ENCODE measurements at places on chromosomes 7 and 10.
A peak's percentile ranks its signal among the peaks of the same experiment; 100 is the strongest.

DNA sequence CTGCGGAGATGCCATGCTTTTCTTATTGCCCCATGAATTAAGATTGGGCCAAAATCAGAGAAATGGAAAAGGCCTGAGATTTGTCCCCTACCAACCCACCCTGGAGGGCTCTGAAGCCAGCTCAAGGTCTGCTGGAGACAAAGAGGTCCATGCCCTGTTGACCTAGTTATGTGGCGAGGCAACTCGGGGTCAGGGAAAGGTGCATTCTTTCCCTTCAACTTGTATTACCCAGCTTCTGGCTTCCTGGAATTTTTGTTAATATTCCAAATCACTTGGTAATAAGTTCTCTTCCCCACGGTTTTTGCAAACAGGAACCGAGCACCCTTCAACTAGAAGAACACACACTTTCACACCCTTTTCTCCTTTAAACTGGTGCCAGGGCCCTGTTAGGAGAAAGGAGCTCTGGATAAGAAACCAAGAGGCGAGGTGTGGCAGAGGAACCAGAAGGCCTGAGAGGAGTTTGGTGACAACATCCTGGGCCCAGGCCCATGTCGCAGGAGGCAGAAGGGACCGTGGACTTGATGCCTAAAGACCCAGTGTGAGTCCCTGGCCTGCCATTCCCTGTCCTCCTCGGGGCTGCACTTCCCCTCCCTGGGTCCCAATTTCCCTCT lies 12.5 kb upstream of the SFRP5 start:
- DNase-seq, result no peak

DNA sequence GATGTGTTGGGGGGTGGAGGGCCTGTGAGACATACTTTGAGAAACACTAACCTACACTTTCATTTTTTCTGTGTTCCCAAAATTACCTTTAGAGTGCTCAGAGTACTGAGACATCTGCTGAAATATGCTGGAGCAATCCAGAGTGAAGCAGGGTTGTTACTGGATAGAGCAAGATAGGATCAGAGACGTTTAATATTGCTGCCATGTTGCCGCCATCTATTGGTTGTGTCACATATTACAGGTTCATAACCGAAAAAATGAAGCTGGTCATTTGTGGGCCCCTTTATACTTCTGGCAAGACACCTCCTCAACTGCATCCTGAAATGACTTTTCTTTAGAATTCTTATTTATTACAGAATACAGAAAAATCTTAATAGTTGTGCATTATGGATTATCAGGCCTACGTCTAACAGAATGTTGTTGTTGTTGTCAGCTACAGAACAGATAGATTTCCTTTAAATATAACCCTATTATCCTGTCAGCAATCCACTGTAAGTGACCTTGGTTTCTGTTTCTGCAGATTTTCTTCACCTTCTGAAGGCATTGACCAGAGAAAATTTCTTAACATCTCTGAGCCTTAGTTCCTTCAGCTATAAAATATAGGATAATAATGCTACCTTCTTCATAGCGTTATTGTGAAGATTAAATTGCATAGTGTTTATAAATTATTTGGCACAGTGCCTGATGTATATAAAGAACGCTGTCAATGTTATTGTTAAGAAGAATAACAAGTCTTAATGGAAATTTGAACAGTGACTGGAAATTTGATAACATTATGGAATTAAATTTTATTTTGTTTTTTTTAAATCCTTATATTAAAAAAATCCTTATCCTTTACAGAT lies 16.2 kb upstream of the DLD start:
- peak; percentile 54 for DNase-seq

DNA sequence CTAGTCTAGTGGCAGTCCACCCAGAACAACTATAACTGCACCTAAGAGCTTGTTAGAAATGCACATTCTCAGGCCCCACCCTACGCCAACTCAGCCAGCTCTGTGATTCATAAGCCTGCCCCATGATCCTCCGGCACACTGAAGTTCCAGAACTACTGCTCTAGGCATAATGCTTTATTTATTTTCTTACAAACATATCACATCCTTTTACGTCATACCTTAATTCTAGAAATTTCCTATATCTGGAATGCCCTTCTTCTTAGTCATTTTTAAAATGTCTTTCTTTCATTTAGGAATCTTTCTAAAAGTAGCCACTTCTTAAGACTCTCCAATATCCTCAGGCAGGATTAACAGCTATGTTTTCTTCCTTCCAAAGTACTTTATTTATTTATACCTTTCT lies 480.1 kb downstream of the INHBA start:
- DNase-seq, result peak; percentile 78

- DNase-seq, result no peak
Observed at GRCh38 chr10:101182936-101183335, 46.3 kb downstream of the LBX1 start.

DNA sequence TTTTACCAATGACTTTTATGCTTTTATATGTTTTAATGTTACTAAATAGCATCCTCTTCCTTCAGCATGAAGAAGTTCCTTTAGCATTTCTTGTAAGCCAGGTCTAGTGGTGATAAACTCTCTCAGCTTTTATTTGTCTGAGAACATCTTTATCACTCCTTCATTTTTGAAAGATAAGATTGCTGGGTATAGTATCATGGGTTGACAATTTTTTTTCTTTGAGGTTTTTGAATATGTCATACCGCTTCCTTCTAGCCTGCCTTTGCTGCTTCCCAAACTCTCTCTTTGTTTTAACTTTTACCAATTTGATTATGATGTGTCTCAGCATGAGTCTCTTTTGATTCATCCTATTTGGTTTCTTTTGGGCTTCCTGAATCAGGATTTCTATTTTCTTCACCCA lies 108.2 kb upstream of the KAT6B start:
- DNase-seq, result no peak

DNA sequence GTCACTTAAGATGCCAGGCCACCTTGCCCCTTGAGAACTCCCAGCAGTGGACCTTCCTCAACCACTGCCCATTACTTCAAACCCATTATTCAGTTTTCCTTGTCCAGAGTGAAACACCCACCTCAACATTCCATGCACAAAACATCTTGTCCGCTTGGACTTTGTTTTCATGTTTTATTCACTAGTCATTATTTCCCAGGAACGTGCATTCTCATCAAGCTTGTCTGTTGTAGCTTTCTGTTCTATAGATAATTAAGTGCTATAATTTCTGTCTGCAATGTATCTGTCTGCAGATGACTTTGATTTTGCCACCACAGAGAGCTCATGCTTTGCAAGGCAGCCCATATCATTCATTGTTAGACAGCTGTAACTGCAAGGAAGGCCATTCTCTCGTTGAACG lies 117.4 kb downstream of the RAB18 start:
- no peak for DNase-seq

DNA sequence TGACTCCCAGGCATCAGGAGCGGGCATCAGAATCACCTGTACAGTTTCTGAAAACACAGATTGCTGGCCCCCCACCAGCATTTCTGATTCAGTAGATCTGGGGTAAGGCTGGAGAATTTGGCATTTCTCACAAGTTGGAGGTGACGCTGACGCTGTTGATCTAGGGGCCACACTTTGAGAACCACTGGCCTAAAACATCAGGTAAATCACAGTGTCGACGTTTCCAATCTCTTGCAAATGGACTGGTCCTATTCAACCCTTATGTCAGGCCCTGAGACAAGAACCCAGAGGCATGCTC lies 564.0 kb downstream of the KCNMA1 start:
- DNase-seq, result no peak

GRCh38 chr7:47392241-47392759 lies 189.6 kb downstream of the TNS3 start:
- peak; percentile 69 for DNase-seq

DNA sequence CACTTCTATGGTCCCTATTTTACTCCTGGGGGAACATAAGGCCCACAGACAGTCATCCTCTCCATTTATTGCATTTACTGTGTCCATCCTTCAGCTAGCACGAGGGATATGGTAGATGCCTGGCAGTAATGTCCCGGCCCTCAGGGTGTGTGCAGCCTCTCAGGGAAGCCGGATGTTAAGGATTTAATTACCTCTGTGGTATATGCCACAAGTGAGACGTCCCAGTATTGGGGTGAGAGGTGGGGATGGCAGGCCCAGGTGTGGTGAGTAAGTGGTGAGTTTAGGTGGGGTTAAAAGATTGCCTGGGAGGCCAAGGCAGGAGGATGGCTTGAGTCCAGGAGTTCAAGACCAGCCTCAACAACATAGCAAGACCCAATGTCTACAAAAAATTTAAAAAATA lies 144.9 kb downstream of the SH3PXD2A start:
- DNase-seq, result no peak
